Activated T-helper 1 cell treated with Interleukin-2 at 50 U/mL for 16 hours (primary cell): ENCODE measurements at places on chromosomes 2 and 18.

DNA sequence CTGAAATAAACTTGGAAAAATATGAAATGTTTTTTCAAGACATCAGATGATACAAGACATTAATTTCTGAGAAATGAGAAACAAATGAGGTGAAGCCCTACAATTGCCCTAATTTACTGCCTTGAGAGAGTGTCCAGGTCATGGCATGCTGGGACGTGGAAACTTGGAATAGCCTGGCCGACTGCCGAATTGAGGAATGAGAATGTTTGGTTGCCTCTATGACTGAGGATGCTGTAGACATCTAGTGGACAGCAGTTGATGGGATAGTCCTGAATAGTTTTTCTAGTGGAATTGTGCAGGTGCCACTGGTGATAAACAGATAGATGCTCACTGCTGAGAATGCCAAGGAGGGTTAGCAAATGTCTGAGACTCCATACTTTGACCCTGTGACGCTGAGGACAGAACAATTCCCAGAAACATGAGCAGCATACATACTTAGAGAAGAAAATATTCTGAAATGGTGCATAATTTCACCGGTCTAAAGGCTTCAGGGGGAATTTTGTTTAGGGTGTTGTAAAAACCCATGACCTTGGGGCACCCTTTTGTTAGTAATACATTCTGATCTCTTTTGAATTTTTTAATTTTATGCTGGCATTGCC is 56.5 kb upstream of the CWC22 start:
- no peak for DNase-seq

DNA sequence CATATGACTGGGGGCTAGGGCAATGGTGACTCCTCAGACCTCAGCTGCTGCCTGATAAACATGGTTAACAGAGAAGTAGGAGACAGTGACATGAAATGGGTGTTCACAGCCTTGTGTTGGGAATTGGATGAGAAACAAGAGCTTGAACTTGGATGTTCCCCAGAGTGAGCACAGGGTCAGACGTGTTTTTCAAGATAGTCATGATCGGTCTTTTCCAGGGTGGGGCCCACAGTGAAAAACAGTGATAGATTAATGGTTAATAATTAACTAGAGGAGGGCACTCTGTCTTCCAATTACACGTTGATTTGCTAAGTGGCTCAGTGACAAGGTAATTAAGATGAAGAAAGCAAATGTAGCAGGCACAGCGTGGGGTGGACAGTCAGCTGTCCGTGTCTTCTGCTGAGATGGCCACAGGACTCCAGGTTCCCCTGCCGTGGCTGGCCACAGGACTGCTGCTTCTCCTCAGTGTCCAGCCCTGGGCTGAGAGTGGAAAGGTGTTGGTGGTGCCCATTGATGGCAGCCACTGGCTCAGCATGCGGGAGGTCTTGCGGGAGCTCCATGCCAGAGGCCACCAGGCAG is at the start of gene UGT1A3:
UGT1A3 (plus strand) TSS at position 320 of the 579 bp plus-strand sequence; CDS start at position 405, 85 bp downstream.
- DNase-seq, result no peak

- DNase-seq, result no peak
These were observed 216.3 kb downstream of the ANAPC1 start for GRCh38 chr2:111667542-111668273.

GRCh38 chr2:7661502-7661901 is 744.3 kb downstream of the RNF144A start:
- no peak for DNase-seq

DNA sequence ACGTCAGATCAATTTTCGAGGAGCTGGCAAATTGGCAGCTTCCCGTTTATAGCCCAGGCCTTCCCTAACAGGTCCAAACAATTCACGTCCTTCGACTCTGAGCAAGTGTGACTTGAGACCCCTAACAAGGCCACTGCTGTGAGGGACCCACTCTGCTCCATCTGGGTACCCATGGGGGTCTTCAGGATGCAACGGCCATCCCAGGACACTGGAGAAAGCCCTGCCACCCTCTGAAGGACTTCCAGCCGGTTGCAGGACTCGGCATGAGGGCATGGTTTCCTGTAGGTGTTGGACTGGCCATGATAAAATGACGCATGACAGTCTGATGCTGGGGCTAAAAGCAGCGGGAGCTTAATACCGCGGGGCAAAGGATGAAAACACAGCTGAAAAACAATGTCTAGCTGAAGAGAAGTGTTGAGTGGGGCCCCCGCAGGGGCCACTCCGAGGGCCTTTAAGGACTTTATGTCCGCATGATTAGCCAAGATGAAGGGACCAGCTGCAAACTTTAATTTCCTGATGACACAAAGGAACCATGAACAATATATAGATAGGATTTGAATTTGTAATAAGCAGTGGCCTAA is 113.3 kb upstream of the ZNF521 start:
- DNase-seq, result no peak

DNA sequence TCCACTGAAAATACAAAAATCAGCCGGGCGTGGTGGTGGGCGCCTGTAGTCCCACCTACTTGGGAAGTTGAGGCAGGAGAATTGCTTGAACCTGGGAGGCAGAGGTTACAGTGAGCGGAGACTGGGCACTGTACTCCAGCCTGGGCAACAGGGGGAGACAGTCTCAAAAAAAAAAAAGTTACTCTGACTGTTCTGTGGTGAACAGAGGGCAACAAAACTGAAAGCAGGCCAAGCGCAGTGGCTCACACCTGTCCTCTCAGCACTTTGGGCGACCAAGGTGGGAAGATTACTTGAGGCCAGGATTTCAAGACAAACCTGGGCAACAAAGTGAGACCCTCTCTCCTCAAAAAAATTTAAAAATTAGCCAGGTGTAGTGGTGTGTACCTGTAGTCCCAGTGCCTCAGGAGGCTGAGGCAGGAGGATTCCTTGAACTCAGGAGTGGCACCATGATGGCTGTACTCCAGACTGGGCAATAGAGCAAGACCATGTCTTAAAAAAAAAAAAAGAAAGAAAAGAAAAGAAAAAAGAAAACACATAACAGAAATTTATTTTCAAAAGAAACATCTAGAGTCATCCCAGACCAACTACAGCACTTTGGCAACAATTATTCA is 13.6 kb upstream of the RTN4 start:
- DNase-seq, result no peak

GRCh38 chr18:27114842-27115241 is 70.3 kb downstream of the CHST9 start:
- DNase-seq, result no peak

DNA sequence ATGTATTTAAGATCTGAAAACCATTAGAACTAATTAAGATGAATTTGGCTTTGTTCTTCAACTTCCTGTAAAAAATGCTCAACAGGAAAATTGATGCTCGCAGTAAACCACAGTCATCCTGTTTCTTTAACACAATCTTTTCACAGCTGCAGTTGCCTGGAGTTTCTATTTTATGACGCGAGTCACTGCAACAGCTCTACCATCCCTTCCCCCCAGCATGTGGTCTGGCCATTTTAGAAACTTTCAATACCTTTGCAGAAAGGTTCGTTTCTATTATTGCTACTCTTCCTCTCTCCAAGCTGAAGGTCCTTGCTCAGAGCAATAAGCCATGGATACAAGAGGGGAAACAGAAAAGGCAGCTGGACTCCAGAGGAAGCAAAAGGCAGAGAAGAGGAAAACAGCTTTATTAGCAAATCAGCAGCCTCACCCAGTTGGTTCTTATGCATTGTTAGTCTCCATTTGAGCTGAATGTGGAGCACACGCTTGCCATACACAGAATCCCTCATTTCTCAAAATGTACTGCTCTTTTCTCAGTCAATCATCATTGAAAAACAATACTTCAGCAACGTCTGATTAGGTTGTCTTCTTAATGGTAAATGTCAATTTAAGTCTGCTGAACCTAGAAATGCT is 3.9 kb downstream of the WIPF1 start:
- peak; percentile 50 for DNase-seq

- no peak for DNase-seq
These were observed 85.2 kb upstream of the ITGA4 start for GRCh38 chr2:181371782-181372645.

DNA sequence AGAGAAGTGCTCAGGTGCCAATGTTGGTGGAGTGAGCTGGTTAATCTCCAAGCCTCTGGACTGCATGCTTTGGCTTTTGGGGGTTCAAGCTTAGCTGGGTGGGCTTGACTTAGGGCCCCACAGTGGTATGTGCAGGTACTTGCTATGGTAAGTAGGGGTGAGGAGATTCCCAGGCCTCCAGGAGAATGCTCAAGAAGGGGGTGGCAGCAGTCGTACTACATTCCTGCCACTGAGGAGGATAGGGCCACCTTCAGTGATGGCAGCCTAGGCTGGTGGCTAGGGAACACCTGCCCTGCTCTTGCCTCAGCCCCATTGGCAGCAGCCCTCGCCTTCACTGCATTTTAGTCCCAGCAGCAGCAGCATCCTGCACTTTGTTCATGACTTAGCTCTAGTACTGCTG is 55.6 kb upstream of the MYL1 start:
- no peak for DNase-seq

- no peak for DNase-seq
These were observed 385.2 kb downstream of the CDH7 start for GRCh38 chr18:66136039-66136438.

DNA sequence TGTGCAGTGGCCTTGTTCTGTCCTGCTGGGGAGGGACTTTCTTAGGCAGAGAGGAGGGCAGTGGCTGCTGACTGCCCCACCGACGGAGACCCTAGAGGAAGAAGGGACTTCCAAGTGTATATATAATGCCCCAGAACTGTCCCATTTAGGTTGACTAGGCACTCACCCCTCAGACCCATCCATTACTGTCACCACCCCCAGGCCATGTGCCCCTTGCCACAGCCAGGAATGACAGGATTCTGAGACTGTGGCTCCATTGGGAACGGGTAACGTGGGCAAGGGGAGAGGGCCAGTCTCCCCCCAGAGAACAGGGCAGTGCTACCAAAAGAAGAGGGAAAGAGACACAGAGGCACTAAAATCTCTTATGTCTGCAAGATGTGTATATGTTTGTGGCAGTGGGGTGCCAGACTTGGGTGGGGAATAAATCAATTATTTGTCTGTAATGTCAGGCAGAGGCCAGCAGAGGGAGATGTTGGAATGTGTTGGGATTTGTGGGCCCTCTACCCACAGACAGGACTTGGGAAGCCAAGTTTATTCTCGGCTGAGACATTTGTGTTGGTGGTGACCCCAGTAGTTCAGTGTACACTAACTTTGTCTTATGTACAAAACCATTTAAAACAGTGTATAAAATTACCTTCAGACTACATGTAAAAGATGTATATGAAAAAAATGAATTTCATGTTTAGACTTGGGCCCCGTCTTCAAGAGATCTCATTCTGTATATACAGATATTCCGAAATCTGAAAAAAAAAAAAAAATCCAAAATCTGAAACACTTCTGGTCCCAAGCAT is 24.0 kb upstream of the TMEM37 start:
- DNase-seq, result no peak

DNA sequence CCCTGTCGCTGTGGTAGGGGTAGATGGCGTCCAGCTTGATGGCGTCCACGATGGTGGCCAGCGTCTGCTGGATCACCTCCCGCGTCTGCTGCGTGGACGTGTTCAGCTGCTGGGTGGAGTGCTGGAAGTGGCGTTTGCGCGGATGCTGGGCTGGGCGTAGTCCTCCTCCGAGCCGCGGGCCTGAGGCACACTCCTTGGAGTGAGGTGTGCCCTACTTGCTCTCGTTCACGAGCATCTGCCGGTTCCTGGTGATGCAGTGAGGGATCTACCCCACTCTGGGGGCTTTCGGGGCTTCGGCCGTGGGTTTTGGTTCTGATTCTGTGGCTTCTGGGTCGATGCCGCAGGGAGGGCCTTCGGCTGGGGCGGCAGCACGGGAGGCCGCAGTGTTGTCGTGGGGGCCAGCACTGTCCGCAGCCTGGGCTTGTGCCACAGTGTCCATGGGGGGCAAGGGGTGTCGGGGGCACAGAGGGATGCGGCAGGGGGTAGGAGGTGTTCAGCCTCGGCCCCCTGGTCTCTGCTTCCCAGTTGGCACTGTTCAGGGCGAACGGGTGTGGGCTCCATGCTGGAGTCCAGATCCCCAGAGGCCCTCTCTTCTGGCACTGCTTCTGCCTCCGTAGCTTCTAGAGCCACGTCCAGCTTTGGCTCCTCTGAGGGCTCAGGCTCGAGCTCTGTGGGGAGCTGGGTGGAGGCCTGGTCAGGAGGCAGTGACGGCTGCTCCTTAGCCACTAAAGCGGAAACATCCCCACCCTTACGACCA is 890.6 kb upstream of the LRRTM1 start:
- DNase-seq, result no peak

DNA sequence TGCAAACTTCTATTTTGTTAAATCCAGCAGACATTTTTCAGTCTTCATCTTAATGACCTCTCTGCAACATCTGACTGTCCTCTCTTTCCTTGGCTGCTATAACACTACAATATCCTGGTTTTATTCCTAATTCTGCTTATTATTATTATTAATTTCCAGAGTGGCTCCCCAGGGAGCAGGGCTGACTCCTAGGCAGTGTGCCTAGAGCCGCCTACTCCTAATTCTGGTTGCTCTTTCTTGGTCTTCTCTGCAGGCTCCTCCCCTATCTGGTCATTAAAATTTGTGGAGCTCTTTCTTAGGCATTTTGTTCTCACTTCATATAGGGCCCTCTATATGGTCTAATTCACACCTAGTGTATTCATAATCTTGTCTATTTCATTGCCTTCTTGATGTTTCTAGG is 10.8 kb downstream of the LOXL3 start:
- no peak for DNase-seq

DNA sequence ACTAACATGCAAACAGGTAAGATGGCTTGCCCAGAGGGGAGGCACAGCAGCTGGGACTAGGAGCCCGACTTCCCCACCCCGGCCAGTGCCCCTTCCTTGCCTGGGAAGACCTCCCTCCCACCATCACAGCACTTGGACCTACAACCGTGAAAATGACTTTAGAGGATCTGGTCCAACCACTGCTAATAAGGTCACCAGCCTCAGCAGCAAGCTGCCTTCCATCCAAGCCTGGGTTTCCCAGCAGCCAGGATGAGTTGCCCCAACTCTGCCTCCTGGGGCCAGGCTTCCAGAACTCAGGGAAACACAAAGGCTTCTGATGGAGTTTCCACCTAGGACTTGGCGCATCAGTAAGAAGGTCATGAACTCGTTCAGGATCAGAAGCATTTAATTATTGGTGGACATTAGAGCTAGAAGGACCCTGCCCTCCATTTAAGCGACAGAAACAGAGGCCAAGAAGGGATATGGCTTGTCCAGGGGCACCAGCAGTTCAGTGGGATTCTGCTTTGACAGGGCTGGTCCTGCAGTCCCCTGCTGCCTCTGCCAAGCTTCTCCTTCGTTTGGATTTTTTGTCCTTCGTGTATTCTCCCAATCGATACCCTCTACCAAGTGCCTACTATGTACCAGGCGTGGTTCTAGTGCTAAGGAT is 403.0 kb upstream of the ID2 start:
- DNase-seq, result no peak

DNA sequence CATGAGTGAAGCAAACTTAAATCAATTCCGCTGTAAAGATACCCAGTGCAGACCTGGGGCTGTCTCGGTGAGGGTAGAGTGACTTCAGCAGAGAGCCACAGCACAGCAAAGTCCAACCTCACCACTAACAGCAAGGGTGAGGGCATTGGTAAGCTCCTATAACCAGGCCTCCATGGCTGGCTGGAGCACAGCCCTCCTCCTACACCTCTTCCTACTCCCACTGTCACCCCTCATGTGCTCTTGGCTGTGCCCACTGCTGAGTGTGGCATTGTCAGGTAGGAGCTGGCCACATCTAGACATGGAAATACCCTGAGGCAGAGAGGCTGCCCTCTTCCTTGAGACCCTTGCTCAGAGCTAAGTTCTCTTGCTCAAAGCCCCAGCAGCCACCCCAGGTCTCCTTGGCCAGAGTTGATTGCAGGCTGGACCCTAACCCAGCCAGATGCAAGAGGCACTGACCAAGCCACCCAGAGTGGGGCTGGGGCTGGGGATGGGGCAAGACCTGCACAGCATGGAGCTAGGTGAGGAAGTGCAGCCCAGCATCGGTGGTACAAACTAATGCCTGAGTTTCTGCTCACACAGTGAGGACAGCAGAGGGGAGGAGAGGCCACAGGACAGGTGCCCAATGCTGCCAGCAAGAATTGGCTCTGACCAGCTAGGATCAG is 77.6 kb upstream of the RAB6C start:
- no peak for DNase-seq
